ENCODE measurements at places on chromosomes 7 and 10.

DNA sequence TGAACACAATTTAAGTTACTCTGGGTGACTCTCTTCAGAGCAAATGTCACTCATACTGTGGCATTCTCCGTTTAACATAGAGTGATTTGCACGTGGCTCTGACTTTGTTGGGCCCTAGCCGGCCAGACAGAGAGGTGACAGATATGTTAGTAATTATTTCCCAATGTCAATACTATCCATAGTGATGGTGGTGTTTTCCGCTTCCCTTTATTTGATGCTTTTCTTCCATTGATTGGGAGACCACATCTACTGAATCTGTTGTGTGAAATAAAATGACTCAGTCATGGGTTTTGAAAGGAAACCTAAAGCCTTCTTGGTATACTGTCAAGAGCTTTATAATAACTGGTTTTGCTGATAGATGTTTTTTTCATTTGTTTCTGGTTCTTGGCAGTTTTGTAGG, 7.4 kb downstream of the AVL9 start:
- no peak for DNase-seq

DNA sequence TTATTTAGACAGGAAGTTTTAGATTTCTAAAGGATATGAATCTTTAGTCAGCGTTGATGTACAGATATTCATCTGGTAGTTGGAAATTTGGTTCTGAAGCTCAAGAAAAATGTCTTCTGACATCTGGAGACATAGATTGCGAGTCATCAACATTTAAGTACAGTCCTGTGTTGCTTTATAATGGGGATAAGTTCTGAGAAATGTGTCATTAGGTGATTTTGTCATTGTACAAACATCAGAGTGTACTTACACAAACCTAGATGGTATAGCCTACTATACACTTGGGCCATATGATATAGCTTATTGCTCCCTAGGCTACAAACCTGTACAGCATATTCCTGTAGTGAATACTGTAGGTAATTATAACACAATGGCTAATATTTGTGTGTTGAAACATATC, 49.6 kb upstream of the UBN2 start:
- no peak for DNase-seq

- DNase-seq: no peak
These were observed 49.1 kb downstream of the ZNF783 start for GRCh38 chr7:149310990-149311573.

DNA sequence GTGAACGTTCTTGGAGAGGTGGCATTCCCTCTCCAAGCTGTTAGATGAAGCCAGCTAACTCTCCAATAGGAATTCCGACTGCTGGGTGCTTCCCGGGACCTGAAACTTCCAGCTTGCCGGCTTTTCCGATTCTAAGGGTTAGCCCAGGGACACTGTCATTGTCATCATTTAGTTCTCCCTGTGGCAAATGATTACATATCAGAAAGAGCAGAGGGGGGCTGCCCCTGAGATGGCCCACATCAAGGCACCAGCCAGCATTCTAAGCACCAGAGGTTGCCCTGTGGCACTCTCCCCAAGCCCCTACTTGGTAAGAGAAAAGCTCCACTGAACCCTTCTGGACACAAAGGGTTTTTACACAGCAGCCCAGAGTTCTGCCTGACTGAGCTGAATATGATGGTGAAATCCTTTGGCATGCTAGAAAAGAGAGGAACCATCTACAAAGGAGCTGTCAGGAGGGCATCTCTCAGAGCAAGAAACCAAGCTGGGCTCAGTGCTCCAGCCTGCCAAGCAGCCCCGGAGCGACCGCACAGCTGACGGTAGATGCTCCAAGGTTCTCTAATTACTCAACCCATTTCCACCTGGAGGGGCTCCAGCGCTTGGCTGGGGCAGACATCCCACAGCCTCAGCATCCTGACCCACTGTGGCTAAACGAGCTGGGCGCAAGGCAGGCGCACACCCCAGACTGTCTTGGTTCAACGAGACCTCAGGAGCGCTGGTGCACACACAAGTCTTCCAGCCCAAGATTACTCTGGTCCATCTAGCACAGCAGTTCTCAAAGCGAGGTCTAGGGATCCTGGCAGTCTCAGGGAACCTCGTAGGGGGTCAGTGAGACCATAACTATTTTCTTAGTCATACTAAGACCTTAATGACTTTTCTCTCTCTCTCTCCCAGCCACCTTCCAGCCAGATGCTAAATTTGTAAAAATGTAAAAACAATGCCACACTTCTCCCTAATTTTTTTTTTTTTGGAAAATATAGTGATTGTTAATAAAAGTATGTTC, 160.5 kb downstream of the GFRA1 start:
- DNase-seq: no peak

DNA sequence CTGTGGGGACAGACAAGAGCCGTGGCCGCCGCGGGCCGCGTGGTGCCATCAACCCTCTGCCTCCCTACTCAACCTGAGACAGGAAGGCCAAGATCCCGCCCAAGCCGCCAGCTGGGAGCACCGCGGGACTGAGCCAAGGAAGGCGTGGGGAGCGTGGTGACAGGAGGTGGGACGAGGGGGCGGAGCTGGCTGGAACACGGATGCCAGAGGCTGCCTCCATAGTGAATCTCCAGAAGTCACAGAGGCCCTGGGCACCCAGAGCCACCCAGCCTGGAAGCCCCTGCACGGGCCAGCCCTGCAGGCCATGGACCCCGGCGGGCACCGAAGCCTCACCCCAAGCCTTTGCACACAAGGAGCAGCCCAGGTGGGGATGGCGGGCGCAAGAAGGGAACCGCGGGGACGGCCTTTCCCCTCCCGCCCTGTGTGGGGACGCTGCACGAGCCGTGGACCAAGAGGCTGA, 18.1 kb upstream of the DPYSL4 start:
- DNase-seq: no peak

- no peak for DNase-seq
These were observed 113.0 kb downstream of the SGMS1 start for GRCh38 chr10:50510517-50511473.

- no peak for DNase-seq
These were observed 122.7 kb downstream of the ARID5B start for GRCh38 chr10:62024026-62024701.

DNA sequence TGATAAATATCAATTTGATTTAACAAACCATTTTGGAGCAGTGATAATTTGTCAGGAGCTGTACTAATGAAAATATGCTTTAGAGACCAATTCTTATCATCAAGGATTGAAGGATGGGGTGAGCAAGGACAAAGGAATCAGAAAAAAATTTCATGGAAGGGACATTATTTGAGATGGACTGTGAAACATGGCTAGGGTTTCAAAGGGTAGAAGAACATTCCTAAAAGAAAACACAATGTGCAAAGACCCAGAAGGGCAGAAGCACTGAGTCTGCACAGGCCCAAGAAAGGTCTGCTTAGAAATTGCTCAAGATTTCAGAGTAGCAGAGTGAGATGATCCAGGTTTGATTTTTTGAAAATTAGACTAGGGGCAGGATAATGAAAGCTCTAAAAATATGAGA, 174.5 kb downstream of the LRRN3 start:
- DNase-seq: no peak

DNA sequence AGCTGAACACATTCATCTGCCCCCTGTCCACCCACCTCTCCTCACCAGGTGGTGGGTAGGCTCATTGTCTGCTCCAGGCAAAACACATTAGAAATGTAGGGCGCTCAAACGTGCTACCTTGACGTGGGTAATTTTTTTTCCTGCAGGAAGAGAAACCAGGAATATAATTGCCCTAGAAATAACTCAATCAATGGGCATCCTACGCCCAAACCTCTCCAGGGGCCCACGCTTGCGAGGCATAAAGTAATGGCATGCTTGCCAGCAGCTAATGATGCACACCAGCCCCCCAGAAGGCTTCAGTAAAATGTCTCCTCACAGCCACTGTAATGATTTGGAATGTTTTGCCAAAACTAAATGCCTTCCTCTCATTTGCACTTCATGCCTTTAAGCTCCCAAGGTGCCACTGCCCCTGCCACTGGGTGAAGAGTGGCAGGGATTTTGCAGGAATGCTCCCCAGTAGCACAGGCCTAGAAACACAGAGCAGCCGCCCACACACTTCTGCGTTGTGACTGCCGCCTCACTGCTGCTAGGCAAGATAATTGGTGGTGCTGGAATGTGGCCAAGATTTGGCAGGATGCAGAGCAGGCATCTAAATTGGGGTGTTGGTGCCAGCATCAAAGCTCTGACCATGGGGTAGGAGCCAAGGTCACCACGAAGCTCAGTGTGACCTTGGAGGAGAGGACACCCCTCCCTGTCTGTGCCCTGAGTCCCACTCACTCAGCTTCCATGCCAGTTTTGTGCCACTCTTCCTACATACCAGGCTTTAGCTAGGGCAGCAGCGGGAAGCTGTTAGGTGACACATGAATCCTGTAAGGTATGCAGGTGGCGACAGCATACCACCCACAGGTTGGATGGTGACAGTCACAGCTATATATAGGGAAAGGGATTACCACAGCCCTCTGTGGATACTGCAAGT, 48.7 kb upstream of the PPP1R3C start:
- no peak for DNase-seq

DNA sequence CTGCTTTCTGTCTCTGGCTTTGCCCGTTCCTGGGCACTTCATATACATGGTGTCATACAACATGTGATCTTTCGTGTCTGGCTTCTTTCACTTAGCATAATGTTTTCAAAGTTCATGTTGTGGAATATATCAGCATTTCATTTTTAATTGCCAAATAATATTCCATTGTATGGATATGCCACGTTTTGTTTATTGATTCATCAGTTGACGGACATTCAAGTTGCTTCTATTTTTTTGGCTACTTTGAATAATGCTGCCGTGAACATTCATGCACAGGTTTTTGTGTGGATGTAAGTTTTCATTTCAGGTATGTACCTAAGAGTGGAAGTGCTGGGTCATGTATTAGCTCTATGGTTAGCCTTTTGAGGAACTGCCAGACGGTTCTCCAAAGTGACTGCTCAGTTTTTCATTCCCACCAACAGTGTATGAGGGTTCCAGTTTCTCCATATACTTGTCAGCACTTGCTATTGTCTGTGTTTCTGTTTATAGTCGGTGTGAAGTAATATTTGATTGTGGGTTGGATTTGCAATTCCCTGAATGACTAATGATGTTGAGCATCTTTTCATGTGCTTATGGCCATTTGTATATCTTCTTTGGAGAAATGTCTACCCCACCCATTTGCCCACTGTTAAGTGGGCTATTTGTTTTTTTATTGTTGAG, 401.4 kb upstream of the GALNT17 start:
- no peak for DNase-seq

DNA sequence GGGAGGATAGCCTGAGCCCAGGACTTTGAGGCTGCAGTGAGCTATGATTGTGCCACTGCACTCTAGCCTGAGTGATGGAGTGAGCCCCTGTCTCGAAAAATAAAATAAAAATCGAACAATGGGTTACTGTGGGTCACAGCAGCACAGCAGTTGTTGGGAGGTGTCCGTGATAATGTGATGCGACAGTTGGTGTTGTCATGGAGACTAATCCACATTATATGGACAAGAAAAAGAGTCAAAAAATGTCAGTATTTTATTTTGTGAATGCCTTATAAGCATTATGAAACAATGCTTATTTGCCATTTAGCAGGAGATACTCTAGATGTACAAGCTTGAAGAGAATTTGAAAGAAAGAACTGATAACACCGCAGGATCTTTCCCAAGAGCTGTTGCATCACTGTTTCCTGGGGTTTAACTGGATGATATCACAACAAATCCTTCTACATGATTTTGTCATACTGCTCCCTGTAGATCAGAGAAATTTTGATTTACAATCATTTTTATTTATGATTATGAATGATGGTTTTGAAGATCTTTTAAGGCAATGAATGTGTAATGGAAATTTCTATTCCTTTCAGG, 195.4 kb downstream of the BAMBI start:
- no peak for DNase-seq

- peak; percentile 94 for DNase-seq
These were observed 100.2 kb downstream of the AGMO start for GRCh38 chr7:15461576-15461975.

GRCh38 chr7:69399401-69399800, 198.9 kb upstream of the AUTS2 start:
- DNase-seq: peak; percentile 20

- DNase-seq: no peak
These were observed at the start of gene CAMK2B for GRCh38 chr7:44325201-44325671. Gene CAMK2B (minus strand): TSS chr7:44325594. CDS start chr7:44325421, 173 bp downstream.

DNA sequence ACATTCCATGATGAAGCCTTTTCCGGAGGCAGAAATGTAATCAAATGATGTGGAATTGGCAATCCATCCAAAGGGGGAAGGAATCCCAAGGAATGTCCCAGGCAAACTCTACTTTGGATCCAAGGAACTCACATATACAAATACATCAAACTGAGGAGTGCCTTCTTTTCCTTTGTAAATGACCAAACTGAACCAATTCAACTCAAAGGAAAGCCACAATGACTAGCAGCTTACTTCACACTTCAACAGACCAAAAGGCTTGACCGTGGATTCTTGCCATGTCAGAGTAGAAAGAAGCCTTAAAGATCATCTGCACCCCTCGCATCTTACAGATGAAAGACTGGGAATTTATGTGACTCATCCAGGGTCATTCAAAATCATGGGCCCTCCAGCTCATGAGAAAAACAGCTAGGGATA, 79.7 kb upstream of the MACROH2A2 start:
- peak; percentile 22 for DNase-seq

- no peak for DNase-seq
These were observed 174.8 kb downstream of the ZNF248 start for GRCh38 chr10:37682617-37683016.

GRCh38 chr7:35420656-35421055, 166.8 kb upstream of the TBX20 start:
- no peak for DNase-seq

- no peak for DNase-seq
These were observed 60.5 kb downstream of the POM121L12 start for GRCh38 chr7:53095731-53096501.

GRCh38 chr10:96830511-96831199, 1.4 kb upstream of the LCOR start:
- DNase-seq: peak; percentile 58

DNA sequence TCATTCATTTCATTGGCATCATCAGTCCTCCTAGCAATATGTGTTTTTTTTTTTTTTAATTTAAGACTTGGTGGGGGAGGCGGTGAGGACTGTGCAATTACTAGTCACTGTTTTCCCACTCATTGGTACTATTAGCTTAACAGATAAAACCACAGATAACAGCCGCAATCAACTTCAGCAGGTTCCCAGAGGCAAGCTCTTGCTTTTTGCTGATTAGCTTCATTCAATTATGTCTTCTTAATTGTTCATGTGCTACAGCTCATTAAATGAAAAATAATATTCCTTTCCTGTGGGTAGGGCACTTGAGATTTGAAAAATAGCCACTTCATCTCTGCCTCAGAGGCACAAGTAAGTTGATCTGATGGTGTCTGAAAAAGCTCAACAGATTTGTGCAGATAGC, 215.5 kb downstream of the PCDH15 start:
- DNase-seq: no peak

DNA sequence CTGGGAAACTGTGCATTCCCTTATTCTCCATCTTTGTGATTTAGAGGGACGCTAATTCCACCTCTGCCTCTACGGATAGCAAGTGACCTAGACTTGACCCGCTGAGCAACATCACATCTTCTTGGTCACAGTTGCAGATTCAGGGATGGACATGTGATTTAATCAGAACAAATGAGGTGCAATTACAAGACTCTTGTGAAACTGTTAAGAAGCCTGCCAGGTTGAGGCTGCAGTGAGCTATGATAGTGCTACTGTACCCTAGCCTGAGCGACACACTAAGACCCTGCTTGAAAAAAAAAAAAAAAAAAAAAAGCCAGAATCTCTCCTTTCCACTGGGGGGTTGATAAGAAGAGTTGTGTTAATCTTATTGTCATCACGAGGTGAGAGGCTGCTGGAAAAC, 14.4 kb downstream of the MPLKIP start:
- DNase-seq: no peak

GRCh38 chr10:22219308-22219707, 1.5 kb upstream of the EBLN1 start:
- peak; percentile 5 for DNase-seq

Measured in brain microvascular endothelial cell (primary cell).